NCI-H446 (cell line): ENCODE measurements at places on chromosomes 1 and 21.

DNA sequence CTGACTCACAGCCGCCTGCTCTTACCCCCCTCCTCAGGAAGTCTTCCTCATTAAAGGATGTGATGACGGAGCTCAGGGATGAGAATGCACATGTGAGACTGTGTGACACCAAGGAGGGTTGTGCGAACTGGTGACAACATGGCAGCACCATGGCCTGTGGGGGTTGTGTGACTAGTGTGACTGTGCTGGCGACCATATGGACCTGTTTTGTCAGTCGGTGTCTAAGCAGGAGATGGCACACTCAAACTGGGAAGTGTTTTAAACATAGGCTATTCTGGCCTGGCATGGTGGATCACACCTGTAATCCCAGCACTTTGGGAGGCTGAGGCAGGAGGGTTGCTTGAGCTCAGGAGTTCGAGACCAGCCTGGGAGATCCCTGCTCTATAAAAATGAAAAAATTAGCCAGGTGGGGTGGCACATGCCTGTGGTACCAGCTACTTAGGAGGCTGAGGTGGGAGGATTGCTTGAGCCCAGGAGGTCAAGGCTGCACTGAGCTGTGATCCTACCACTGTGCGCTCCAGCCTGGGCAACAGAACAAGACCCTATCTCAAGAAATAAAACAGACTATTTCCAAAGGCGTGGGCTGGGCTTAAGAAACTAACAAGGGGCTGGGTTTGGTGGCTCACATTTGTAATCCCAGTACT, 7.4 kb downstream of the TRNP1 start:
- no peak for DNase-seq

DNA sequence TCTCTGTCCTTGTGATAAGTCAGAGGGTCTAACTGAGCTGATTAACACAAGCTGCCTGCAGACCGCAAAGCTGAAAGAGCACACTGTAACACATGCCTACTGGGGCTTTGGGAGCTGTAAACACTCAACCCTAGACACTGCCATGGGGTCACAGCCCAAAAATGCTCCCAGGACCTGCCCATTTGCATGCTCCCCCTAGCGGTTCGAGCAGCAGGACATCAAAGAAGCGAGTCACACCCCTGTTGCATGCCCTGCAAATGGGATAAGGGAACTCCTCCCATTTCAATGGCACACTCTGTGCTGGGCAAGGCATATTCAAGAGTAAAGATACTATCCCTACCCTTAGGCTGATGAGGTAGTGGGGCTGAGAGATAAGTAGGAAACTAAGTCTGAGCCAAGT, 22.8 kb downstream of the LCE3E start:
- DNase-seq = no peak

DNA sequence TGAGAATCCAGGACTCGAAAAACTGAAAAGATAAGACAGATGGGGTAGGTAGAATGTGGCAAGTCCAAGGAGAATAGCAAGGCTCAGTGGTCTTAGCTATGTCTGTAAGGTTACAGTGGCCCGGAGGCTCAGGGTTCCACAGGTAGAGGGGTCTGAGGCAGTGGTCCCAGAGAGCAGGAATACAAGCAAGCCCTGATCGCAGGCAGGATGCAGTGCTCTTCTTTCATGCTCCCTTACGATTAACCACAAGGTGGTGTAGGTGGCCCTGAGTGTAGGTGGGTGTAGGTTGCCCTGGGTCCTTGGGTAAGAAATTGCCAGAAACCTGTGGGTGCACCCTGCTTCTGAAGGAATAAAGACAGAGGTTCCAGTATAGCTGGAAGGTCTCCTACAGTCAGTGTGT, 99.1 kb upstream of the RAB3GAP2 start:
- DNase-seq = no peak

DNA sequence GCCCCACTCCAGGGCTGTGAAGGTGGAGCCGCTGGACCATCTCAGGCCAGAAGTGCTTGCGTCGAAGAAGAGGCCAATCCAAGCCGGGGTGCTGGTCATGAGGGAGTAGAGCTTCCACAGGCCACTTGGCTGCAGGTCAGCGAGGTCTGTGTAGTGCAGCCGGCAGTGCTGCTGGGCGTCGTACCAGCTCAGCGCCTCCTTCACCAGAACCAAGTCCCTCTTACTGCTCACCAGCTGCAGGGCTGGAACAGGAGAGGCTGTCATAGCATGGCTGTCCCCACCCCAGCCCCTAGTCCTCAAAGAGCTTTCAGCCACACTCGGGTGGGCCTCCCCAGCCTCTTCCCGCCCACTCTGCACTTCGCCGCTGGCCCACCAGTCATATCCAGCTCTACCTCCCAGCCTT, 2.2 kb downstream of the CLEC20A start:
- no peak for DNase-seq
